ENCODE measurements at places on chromosomes 7 and 10.

DNA sequence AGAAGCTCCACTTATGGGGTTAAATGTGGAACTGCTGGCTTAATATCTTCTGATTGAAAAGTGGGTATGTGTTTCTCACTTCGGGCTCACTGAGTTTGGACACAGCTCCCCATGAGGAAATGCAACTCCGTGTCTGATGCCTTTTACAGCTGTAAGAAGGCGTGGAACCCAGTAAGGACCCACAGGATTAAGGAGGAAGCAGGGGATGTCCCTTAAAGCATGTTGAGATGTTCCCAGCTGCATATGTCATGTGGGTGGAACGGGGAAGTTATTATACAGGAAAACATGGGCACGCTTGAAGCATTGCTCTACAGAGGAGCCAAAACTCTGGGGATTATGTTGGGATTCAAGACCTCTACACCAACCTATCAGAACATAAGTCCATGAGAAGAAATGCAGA, 224.4 kb downstream of the NEBL start:
- DNase-seq = no peak

DNA sequence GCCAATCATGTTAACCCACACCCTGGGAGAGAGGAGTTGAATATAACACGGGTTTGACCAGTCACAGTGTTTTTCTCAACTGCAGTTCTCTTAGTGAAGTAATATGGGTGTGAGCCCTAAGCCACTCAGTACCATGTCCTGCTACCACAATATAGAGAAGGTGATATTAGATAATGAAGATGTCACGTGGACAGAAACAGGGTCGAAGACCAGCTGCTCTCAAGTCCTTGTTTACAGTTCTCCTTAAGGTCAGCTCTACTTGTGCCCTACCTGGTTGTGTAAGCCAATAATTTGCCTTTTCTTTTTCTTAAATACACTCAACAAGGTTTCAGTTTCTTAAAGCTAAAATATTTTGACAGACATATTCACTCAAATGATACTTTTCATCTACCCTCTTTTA, 128.3 kb upstream of the POT1 start:
- no peak for DNase-seq

- DNase-seq = no peak
Measured at GRCh38 chr7:78443811-78444210, 645.2 kb downstream of the PHTF2 start.

GRCh38 chr7:5433181-5433580, 9.5 kb upstream of the TNRC18 start:
- no peak for DNase-seq

DNA sequence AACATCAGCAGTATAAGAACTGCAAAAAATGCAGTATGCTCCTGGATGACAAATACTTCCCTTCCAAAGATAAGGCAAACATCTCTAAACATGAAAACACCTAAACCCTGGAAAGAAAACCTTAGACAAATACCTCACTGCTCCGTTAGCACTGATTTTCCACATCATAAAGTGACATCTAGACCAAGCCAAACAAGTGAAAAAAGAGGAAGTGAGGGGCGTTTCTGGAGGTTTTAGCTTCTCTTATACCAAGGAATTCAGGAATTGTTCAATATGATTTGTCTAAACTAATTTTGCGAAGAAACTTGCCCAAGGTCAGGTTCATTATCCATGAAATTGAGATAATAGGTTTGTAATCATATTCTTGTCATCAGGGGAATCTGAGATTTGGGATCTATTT, 279.7 kb downstream of the ADRA2A start:
- DNase-seq = no peak

- no peak for DNase-seq
Measured at GRCh38 chr10:72353028-72353964, 1.4 kb downstream of the DNAJB12 start.

DNA sequence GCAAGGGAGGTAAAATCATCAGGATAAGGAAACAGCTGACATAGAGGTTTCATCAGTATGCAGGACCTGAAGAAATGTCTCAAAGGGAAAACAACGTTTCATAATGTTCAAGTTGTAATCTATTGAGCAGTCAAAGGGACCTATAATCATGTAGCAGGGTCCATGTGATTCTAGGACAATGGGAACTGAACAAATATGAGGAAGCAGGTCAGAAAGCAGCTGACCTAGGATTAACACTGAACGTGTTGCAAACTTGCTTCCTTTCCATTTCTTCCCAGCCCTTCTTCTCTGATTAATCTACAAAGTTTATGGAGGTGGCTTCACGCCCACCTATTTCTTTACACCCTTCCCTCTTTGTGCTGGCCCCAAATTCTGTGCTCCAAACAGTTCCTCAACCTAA, 256.9 kb upstream of the AKR1E2 start:
- no peak for DNase-seq

GRCh38 chr7:16646472-16647072, 591 bp downstream of the BZW2 start:
- DNase-seq = no peak

GRCh38 chr10:97131666-97132065, 54.1 kb downstream of the SLIT1 start:
- DNase-seq = no peak

DNA sequence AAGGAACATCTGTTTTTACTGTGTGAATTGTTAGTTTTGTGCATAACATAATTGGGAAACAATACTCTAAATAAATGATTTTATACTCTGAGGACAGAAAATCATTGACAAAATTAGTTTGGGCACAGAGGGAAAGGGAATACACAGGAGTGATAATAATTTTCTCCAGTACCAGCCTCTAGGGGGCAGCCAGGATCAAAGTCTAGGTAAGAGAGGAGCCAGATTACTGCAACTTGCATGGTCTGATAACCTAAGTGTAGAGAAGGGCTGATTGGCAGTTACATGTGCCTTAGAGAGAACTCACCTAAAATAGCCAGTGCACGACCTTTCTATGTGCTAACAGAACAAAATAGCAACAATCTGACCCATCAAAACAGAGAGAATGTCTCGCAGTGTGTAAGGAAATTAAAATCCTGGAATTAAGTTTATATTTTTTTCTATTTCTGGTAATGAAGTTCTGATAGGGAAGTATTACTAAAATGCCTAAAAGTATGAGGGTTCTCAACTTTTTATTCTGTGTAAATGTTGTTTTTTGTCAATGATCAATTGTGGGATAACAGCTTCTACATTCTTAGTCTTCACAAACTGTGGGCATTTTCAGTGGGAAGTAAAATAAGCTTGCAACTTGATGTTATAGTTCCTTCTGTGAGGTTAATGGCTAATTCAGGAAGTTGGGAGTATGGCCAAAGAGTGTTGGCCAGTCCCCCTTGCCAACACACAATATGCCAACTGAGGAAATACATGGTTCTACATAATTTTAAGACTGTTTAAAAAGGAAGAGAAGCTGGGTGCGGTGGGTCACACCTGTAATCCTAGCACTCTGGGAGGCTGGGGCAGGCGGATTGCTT, 66.4 kb downstream of the EXOC6 start:
- no peak for DNase-seq

- DNase-seq = no peak
Measured at GRCh38 chr7:151380199-151381097, 29.4 kb downstream of the WDR86 start.

- no peak for DNase-seq
Measured at GRCh38 chr7:1407892-1408291, 51.4 kb downstream of the MICALL2 start.

DNA sequence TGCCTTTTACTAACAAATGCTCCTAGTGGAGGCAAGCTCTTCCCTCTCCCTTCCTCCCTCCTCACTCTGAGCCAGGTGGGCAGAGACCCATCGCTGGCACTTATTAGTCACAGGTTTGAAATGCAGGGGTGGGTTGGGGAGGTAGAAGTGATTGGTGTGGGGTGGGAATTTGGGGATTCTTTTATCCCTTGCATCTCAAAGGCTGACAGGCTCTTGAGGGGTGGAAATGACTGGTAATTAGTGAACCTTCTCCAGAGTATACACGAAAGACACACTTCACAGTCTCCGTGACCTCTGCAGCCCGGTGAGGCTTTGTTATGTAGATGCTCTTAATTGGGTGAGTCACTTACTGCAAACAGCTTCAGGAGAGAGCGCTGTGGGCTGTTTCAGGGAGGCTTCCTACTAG, 13.9 kb upstream of the LRMDA start:
- DNase-seq = no peak

DNA sequence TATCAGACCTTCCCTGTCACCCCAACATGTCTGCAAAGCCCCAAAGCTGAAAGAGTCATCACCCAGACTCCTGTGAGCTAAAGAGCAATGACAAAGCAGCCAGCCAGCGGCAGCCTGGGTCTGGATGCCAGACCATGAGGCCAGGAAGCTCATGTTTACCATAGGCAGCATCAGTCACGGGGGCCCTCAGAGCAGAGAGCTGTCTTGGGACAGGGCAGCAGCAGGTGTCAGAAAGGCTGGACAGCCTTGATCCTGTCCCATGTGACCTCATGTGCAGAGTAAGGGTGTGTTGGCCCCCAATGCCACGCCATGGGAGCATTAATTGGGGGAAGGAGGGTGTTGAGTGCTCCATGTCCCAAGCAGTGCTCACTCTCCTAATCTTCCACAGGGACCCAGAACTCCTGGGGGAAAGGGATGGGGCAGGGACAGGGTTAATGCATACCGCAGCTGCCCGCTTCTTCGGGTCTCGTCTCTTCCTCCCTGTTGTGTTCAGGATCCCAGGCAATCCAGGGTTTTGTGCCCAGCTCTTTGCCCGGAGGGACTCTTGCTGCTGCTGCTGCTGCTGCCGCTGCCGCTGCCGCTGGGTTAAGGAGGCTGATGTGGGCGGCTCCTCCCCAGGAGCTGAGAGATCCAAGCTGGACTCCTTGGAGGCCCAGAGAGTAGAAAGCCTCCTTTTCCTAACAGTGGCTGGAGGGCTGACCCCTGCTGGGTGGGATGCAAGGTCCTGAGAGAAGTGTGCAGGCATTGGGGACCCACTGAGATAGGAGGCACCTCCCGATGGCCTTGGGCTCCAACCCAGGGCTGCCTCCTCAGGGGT, 7.1 kb downstream of the CCDC201 start:
- DNase-seq = no peak

DNA sequence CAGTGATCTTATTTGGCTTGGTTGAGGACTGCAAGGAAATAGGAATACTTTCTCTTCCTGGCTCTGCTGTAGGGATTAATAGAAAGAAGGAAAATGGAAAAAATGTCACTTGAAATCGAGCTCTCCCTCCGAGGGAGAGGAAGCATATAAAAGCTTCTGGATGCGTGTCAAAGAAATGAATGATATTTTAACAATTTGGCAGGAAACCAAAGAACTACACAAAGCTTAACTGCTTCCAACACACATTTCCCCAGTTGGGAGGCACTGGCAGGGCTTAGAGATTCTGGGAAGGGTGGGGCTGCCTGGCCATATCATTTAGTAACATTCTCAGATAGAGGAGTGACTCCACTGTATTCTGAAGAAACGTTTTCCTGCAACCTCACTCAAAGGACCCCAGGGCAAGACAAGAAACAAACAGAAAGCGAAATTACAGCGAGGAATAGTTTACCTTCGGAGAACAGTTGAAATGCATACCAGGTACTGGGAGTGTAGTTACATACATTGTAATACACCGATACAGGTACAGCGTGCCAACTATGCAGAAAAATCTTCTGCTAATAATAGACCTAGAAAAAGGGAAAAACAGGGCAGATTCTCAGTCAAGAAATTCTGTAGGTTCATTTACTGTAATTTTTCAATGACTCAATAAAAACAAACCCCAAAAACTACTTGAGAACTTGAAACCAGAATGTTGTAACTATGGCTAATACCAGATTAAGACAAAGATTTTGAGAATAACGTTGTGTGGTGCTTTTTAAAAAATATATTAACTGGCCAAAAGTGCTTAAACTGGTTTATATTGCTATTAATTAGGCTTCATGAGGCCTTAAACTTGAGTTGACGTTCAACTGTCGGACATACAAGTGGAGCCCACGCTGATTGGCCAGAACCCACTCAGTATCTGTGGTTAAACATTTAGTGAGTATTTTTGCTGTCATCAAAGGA, 75.7 kb upstream of the ASAH2 start:
- no peak for DNase-seq

- DNase-seq = no peak
Measured at GRCh38 chr10:43259213-43259991, 7.5 kb downstream of the RASGEF1A start.

DNA sequence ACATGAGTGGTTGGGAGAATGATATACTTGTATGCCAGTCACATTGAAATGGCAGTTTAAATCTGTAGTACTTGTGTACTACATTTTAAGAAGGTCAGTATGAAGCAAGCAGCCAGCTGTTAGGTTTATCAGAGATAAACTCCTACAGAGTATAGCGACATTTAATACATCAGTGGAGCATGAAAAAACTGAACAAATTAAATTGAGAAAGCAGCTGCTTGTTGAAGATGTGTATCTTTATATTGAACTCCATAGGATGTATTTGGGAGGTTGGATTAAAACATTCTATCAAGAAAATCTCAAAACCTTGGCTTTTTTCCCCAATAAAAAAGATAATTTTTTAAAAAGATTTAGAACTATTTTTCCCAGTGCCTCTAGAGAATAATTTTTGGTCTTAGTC, 47.8 kb downstream of the PHF14 start:
- no peak for DNase-seq

DNA sequence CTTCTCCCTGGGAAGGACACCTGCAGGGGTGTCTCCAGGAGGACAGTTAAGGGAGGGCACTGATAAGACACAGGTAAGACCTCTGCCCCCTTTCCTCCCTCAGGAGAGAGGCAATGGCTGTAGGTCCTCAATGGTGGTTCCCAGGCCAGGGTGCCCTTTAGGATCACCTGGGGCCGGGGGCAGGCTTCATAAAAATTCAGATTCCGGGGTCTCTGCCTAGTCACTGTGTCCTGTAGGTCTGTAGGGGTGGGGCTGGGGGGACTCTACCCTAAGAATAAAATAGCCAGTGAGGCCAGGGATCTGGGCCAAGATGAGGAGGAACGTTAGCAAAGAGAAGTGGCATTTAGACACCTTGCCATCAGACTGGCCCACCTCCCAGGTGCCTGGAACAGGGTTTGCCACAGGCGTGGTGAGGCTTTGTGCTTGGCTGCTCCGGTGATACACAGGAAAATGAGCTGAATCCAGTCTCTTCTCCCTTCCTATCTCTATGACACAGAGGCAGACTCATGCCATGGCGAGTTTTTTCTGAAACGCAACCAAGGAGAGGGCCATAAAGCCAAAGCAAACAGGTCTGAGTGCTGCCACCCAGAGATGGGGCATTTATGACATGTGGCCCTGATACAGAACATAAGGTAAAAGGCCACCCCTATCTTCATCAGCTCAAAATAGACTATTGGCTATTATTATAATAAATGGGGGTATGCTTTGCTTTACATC, 52.6 kb downstream of the SH3PXD2A start:
- DNase-seq = no peak

- no peak for DNase-seq
Measured at GRCh38 chr10:76301950-76302349, 870.5 kb downstream of the LRMDA start.

GRCh38 chr10:89352802-89353201, 25.0 kb downstream of the IFIT3 start:
- no peak for DNase-seq
